Esophagus muscularis mucosa (tissue), 4 donors: ENCODE measurements at places on chromosomes 2 and 18.
A peak's percentile ranks its signal among the peaks of the same experiment; 100 is the strongest.

DNA sequence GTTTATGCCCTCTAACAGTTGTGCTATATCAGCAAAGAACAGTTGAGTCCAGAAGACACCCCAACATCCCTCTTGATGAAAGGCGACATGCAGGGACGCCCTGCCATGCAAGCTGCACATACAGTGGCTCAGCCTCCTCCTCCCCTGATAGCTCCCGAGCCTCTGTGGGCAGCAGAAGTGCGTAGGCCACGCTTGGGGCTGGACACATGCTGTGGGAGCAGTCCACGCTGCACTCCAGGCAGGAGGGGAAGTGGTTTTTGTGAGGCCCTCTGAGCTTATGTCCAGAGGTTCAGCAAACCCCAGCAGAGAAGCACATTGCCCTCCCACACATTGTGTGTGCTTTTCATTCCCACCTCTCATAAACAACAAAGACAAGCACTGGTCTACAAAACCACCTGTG lies 162.1 kb downstream of the SEPTIN10 start:
- H3K36me3 ChIP-seq = peaks cover 5% of the 10 kb centered on the region
- no peak overlapping the region for H3K4me3 ChIP-seq
- H3K4me1 ChIP-seq = peaks cover 23% of the 10 kb centered on the region

DNA sequence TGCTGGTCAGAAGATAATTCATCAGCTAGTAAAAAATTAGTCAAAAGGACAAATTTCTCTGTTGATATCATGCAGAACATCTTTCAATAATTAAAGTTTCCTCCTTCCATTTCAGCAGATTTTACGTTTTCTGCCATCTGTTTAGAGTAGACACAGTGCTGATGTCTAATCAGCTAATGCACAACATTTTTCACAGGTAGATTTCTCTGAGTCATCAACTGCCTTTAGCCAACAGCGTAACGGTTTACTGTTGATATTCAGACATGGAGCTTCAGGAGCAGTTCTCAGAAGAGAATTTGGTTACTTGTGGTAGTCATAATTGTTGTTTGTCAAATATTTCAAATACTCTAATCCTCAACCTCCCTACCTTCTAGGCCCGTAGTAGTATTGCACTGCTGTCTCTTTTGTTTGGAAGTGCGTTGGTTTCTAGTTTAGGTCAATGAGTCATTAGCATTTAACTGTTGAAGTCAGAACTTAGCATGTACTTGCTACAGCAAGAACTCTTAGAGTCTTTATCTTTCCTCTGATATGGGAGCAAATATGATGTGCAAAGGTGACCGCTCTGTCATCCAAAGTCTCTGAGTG lies 86.8 kb upstream of the TFPI start:
- H3K27me3 ChIP-seq = no peaks in the 10 kb centered on the region
- H3K4me1 ChIP-seq = no peaks in the 10 kb centered on the region
- no peaks in the 10 kb centered on the region for H3K36me3 ChIP-seq
- DNase-seq = no peak
- no peak overlapping the region for H3K4me3 ChIP-seq

- no peaks in the 10 kb centered on the region for H3K27me3 ChIP-seq
- H3K27ac ChIP-seq = no peak overlapping the region
- no peaks in the 10 kb centered on the region for H3K4me1 ChIP-seq
- H3K4me3 ChIP-seq = no peak overlapping the region
- no peaks in the 10 kb centered on the region for H3K36me3 ChIP-seq
Observed at GRCh38 chr2:126880324-126880723, 18.4 kb upstream of the TEX51 start.

DNA sequence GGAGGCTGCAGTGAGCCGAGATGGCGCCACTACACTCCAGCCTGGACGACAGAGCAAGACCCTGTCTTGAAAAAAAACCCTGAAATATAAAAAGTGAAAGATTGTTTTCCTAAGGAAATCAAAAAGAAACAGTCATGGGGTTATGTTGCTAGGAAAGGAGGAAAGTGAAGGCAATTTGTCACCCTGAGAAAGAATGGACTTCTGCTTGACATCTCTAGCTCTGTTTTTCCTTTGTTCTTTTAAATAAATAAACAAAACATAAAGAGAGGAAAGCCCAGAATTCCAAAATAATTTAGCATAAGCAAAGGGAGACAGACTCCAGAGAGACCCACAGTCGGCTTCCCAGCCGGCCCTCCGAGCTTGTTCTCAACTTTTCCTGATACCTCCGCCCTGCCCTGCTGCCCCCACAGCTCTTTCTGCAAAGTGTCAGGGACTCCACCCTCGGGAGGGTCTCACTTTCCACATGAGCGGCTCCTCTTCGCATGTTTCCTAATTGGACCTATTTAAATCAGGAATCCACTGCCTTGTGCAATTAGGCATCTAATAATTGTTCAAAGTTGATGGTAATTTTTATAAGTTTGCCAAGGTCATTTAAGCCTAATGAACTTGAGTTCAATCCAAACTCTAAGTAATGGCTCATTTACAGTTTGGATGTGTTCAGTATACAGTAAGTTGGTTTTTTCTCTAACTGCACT lies 49.8 kb upstream of the COPS8 start:
- no peaks in the 10 kb centered on the region for H3K27me3 ChIP-seq
- H3K36me3 ChIP-seq = no peaks in the 10 kb centered on the region
- H3K4me1 ChIP-seq = no peaks in the 10 kb centered on the region
- H3K27ac ChIP-seq = no peak overlapping the region
- DNase-seq = no peak
- no peak overlapping the region for H3K4me3 ChIP-seq

- peak overlapping the region; percentile 94 for H3K27ac ChIP-seq
- no peak for DNase-seq
Observed at GRCh38 chr2:68320118-68320641, 431 bp upstream of the CNRIP1 start.

- H3K27me3 ChIP-seq = no peaks in the 10 kb centered on the region
- H3K27ac ChIP-seq = no peak overlapping the region
- H3K4me3 ChIP-seq = no peak overlapping the region
- H3K4me1 ChIP-seq = peaks cover 50% of the 10 kb centered on the region
- H3K36me3 ChIP-seq = no peaks in the 10 kb centered on the region
Observed at GRCh38 chr18:13376298-13376840, 157.8 kb downstream of the LDLRAD4 start.
